NCI-H2029 (cell line): ENCODE measurements at places on chromosomes 11 and 22.

DNA sequence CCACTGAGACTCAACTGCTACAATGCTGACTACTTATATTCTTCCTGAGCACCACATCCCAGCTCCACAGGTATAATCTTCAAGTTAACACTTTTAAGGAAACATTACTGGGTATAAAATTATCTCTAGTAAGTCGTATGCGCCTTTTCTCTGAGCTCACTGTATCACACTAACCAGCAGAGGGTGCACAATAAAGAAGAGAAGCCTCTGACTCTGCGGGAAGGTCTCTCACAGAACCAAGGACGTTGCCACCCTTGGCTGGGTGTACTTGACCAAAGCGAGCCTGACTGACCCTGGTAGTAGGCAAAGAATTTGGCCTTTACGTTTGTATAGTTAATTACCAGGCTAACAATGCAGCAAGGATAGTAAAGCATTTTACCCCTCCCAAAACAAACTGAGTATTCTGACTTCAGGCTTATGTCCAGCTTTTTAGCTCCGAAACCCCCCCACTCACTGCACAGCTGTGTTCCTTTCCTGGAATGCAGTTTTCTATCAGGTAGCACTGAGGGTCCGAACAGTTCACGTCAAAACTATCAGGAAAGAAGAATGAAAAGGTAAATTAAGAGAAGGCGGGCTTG lies at the start of gene BTBD18:
BTBD18 (minus strand) TSS at position 144 of the 578 bp plus-strand sequence. CDS start 631 bp downstream, outside the sequence.
- peak; percentile 21 for DNase-seq

GRCh38 chr11:17596310-17596669 lies 49.2 kb downstream of the OTOG start:
- no peak for DNase-seq

- DNase-seq, result no peak
Observed at GRCh38 chr22:33806191-33806590, 114.1 kb downstream of the LARGE1 start.

GRCh38 chr11:118635642-118636041 lies 28.2 kb downstream of the PHLDB1 start:
- DNase-seq, result no peak

GRCh38 chr22:32815059-32815458 lies 13.6 kb downstream of the TIMP3 start:
- no peak for DNase-seq

DNA sequence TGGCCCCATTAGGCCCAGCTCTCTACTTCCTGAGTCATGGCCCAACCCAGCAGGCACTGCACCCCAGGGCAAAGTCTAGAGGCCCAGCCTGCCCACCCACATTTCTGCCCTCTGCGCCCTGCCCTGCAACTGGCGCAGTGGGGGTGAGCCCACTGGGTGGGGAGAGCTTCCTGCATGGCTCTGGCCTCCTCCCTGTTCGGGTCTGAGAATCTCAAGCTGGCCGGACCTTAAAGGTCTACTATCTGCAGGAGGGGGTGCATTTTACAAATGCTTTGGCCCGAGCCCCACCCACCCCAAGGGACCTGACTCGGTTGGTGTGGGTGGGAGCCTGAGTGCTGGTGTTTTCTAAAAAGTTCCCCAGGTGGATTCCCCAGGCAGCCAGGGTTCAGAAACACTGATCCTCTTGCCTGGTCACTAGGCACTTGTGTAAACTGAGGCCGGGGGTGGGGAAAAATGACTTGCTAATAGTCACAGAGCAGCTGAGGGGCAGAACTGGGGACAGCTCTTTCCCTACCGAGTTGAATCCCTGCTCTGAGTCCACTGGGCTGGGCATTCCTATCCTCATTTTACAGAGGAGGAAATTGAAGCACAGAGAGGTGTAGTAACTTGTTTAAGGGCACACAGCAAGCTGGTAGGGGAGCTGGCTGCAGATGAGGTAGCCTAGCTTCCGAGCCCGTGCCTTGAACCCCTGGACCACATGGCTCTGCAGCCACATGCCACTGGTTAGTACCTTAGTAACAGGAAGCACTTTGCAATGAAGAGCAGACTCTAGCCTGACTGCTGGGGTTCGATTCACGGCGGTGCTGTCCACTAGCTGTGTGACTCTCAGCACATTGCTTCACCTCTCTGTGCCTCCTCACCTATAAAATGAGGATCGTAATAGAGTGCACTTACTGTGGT lies 36.3 kb downstream of the CD82 start:
- DNase-seq, result no peak

DNA sequence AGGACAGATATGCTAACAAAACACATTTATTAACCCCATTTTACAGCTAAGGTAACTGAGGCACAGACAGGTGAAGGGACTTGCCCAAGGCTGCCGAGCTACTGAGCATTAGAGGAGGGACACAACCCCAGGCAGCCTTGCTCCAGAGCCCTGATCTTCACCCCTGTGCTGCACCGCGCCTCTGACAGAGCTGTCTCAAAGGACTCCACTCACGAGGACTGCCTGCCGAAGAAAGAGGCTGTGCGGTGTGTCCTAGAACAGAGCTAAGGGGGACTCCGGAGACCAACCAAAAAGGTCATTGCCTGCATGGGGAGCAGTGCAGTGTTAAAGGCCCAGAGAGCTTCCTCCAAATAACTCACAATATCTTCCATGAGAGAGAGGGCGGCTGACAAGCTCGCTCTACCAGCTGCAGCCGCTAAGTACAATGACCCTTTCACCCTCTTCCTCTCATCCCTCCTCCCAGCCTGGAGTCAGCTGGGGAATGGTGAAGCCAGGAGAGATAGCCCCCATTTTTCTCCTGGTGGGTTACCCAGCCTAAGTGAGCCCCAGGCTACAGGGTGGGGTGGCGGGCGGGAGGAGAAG lies 119.2 kb downstream of the DSCAML1 start:
- DNase-seq, result no peak

DNA sequence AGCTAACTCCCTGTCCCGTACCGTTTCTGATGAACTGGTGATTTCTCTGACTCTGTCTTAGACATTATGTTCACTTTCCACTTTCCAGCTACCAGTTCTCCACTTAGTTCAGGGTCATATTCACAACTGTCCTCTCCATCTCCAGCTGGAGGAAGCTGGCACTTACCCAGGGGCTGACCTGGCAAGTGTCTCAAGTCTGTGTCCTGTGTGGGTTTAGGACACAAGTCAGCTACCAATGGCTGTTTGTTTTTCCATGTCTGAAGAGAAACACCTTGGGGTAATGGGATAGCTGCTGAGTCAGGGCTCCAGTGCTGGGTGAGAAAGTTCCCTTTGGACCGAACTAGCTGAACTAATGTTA lies 134.4 kb downstream of the CSNK2A3 start:
- DNase-seq, result peak; percentile 66

DNA sequence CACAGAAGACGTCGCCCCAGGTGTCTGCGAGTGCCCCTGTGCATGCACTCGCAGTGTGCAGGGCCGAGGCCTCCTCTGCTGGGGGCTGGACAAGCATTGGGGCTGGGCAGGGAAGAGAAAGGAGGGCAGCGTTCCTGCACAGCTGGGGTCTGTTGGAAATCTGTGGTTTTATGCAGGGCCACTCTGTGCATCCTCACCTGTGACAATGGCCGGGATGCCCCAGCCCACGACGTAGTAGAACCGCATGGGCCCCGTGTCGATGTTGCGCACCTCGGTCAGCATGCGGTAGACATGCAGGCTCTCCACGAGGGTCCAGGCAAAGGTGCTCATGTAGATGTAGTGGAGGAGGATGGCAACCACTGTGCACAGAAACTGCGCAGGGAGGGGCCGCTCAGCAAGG lies 37.2 kb downstream of the TRMU start:
- DNase-seq, result no peak

DNA sequence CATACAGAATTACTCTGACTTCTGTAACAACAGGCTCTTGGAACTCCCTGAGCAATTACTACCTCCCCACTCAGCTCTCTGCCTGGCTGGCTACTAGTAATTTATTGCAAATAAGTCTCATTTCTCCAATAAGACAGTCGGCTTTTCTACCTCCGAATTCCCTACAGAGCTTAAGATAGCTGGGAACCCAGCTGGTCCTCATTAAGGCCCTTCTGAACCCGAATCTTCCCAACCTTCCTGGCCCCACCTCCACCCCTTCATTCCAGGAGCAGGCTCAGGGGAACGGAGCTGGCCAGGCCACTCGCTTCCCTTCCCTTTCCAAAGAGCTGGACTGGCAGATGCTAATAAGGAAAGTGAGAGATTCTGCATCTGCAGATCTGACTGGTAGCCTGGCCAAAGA lies 21.6 kb downstream of the TMPRSS5 start:
- DNase-seq, result no peak

GRCh38 chr11:86492370-86493010 lies 117.8 kb downstream of the CCDC81 start:
- DNase-seq, result no peak

DNA sequence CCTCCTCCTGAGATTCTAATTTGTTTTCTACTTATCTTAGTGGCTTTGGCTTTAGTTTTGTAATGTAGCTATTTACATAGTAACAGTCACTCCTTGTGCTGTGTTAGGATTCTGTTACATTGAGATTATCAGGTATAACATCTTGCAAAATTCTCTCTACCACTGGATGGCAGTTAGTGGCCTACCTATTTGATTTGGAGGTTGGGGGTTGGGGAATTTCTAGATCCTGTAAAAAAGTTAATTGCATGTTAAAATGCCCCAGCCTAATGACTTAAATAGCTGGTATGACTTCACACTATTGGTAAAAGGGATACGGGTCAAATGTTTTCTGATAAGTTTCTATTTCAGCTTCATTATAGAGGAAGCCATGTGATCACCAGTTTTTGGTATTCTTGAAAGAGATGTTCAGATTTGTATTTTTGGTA lies 2.8 kb downstream of the GRK3 start:
- peak; percentile 12 for DNase-seq

DNA sequence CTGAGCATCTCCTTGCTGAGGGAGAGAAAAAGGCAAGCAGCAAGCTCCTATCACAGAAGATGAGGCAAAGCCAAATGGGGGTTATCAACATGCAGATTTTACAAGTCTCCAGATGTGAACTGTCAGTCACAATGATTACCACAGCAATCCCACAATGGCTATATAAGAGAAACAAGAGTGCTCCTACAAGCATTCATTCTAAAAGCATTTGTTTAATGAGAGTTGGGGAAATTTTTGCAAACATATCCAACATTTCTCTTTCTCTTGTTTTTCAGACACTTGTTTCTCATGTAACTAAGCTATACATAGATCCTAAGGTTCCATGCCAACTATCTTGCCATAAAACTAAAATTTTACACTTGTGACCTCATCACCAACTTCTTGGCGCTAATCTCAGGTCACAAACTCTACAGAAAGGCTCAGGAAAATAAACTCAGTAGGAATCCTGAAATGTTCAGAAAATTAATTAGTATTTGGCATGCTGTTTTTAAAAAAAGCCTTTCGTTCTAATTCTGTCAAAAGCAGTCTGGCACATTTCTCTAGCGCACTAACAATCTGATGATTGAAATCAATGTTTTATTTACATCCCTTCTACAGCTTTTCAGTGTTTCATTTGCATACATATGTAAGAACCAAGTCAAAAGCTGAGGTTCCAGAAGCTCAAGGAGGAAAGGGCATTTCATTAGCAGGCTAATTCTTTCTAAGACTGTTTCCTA lies 199.5 kb downstream of the TTC28 start:
- no peak for DNase-seq

DNA sequence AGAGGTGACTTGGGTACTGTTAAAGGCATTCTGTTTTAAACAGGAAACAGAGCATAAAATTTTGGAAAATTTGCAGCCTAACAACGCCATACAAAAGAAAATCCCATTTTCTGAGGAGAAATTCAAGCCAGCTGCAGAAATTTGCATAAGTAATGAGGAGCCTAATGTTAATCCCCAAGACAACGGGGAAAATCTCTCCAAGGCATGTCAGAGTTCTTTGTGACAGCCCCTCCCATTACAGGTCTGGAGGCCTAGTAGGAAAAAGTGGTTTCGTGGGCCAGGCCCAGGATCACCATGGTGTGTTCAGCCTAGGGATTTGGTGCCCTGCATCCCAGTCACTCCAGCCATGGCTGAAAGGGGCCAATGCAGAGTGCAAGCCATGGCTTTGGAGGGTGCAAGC lies 1333.1 kb upstream of the TENM4 start:
- DNase-seq, result no peak

DNA sequence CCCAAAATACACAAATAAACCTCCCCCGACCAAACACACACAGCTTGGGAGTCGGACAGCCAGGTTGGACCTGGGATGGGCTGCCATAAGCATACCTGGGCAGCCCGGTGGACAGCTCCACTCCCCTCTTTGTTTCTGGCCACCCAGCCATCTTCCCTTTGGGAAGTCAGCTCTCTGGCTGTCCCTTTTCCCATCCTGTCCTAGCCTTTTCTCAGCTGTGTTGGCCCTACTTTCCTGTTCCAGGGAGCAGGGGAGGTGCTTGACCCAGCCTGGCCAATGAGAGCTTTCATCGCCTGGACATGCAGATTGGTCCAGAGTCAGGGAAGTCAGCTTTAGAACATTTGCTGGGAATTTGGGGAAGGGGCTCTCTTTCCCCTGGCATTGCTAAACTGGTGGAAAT lies 68.7 kb upstream of the NECTIN1 start:
- no peak for DNase-seq

DNA sequence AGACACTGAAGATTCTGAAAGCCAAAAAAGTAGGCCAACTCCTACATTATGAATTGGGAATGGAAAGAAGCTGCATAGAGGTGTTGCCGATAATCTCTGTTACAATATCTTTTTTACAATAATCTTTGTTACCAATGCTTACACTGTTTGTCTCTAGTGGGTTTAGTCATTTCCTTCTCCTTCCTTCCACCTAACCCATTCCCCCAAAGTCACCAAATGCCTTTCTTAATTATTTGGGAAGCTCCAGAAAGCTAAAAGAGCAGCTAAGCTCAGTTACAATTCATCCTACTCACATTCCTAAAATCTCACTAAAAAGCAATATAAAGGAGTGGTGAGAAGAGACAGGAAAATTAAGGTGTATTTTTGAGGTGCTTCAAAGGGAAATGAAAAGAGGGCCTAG lies 313.7 kb downstream of the SWAP70 start:
- no peak for DNase-seq

DNA sequence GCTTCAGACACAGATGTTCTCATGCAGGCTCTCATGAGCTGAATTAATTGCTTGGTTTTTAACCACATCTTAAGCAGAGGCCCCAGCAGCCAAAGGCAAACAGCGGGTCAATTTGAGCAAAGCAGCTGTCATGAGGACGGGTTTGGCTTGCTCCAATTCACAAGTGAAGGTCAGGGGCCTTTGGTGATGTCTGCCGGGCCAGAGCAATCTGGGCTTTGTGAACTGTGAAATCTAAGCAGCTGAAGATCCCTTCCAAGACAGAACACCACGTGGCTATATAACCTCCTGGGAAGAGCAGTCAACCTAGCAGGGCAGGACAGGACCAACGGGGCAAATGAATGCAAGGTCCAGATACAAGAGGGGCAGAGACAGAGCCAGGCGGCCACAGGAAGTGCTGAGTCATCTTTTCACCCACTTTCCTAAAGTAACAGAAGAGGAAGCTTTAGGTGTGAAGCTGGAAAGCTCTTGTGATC lies 187.3 kb upstream of the B3GAT1 start:
- DNase-seq, result no peak
